Activated CD4-positive, alpha-beta T cell treated with anti-CD3 and anti-CD28 coated beads, Interleukin-2, amount 10 ng/mL, durations not matched to agents 7 days and 5 days (primary cell): ENCODE measurements at places on chromosomes 16 and 17.

GRCh38 chr17:66830451-66830850, 4.5 kb upstream of the CACNG5 start:
- H3K4me1 ChIP-seq: no peaks in the 10 kb centered on the region
- no peak overlapping the region for H3K4me3 ChIP-seq
- peaks cover 62% of the 10 kb centered on the region for H3K27me3 ChIP-seq
- no peaks in the 10 kb centered on the region for H3K36me3 ChIP-seq

DNA sequence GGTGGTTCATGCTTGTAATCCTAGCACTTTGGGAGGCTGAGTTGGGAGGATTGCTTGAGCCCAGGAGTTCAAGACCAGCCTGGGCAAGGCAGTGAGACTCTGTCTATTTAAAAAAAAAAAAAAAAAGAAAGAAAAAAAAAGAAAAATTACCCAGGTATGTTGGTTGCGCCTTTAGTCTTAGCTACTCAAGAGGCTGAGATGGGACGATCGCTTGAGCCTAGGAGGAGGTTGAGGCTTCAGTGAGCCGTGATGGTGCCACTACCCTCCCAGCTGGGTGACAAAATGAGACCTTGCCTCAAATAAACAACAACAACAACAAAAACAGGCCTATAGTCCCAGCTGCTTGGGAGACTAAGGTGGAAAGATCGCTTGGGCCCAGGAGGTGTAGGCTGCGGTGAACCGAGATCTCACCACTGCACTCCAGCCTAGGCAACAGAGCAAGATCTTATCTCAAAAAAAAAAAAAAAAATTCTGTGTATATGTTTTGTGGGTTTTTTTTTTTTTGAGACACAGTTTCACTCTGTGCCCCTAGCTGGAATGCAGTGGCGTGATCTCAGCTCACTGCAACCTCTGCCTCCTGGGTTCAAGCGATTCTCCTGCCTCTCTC, 12.5 kb upstream of the ANKRD40CL start:
- H3K36me3 ChIP-seq: no peaks in the 10 kb centered on the region
- peak; percentile 73 for DNase-seq
- peaks cover 28% of the 10 kb centered on the region for H3K4me1 ChIP-seq
- peak overlapping the region; percentile 81 for H3K27ac ChIP-seq
- peak overlapping the region; percentile 60 for H3K4me3 ChIP-seq

GRCh38 chr16:88482630-88483391, 29.7 kb downstream of the ZFPM1 start:
- no peak overlapping the region for H3K27ac ChIP-seq
- no peaks in the 10 kb centered on the region for H3K36me3 ChIP-seq
- H3K4me1 ChIP-seq: peaks cover 21% of the 10 kb centered on the region
- no peaks in the 10 kb centered on the region for H3K27me3 ChIP-seq
- no peak for DNase-seq
- H3K4me3 ChIP-seq: no peak overlapping the region

GRCh38 chr17:46035112-46035818, 36.2 kb downstream of the STH start:
- DNase-seq: no peak
- H3K4me3 ChIP-seq: no peak overlapping the region
- H3K27me3 ChIP-seq: no peaks in the 10 kb centered on the region
- H3K27ac ChIP-seq: peak overlapping the region; percentile 52
- peaks cover 84% of the 10 kb centered on the region for H3K36me3 ChIP-seq
- H3K4me1 ChIP-seq: peaks cover 4% of the 10 kb centered on the region

- no peaks in the 10 kb centered on the region for H3K27me3 ChIP-seq
- no peak overlapping the region for H3K27ac ChIP-seq
- H3K4me3 ChIP-seq: no peak overlapping the region
- no peaks in the 10 kb centered on the region for H3K36me3 ChIP-seq
- H3K4me1 ChIP-seq: no peaks in the 10 kb centered on the region
- no peak for DNase-seq
Measured at GRCh38 chr17:67054011-67054591, 9.7 kb downstream of the CACNG1 start.

DNA sequence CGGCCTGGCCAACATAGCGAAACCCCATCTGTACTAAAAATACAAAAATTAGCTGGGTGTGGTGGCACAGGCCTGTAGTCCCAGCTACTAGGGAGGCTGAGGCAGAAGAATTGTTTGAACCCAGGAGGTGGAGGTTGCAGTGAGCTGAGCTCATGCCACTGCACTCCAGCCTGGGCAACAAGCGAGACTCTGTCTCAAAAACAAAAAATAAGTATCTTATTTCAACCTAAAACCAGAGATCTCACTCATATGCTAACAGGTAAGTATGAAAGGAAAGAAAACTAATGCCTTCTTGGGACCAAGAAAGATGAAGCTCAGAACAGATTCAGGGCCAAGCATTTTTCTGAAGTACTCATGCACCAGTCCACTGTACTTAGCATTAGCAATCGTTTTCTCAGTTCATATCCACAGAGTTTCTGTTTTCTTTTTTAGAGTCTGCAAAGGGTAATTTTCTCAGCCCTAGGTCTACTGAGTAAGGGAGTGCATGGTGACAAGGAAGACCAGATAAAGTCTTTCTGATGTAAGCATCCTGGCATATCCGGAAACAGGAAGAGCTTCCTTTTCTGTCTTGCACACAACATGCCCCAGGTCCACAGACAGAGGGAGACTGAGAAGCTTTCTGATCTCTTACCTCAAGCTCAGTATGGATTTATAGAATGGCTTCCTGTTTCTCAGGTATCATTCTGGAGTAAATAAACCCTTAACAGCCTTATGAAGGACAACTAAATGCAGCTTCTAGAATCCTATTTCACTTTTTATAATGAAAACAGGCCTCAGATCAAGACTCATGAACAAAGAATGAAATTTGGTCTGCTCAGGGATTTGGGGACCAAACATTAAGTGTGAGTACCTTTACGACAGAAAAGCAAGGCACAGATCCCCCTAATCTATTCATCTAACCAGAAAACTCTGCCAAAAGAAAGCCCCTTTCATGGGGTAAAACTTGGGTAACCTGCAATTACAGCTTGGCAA, 38.7 kb upstream of the FOXJ1 start:
- H3K4me1 ChIP-seq: peaks cover 62% of the 10 kb centered on the region
- peaks cover 46% of the 10 kb centered on the region for H3K36me3 ChIP-seq
- H3K27ac ChIP-seq: peak overlapping the region; percentile 94
- no peaks in the 10 kb centered on the region for H3K27me3 ChIP-seq
- peak overlapping the region; percentile 41 for H3K4me3 ChIP-seq

- peaks cover 19% of the 10 kb centered on the region for H3K4me1 ChIP-seq
- DNase-seq: no peak
- no peak overlapping the region for H3K4me3 ChIP-seq
- H3K27me3 ChIP-seq: peaks cover 57% of the 10 kb centered on the region
- H3K27ac ChIP-seq: no peak overlapping the region
- H3K36me3 ChIP-seq: no peaks in the 10 kb centered on the region
Measured at GRCh38 chr16:84369938-84370627, 1.7 kb downstream of the ATP2C2 start.

GRCh38 chr16:88437367-88437964, 15.6 kb upstream of the ZFPM1 start:
- no peak overlapping the region for H3K4me3 ChIP-seq
- no peak overlapping the region for H3K27ac ChIP-seq
- DNase-seq: peak; percentile 65
- no peaks in the 10 kb centered on the region for H3K36me3 ChIP-seq
- no peaks in the 10 kb centered on the region for H3K27me3 ChIP-seq

DNA sequence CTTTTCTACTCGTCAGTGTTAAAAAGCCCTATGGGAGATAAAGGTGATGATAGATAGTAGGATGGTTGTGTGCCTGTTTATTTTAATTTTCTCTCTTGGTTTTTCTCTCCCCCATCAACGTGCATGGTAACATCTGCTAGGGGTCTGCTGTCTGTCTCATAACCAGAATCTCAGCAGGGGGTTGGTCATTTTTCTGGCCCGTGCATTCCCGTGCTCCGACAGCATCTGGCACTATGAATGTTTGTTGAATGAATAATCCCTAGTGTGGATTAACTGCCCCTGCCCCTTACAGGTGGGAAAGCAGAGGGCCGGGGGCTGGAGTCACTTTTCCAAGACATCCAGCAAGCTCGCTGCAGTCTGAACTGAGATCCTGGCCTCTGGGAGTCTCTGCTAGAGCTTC, 6.3 kb downstream of the CA5A start:
- no peak overlapping the region for H3K27ac ChIP-seq
- H3K4me3 ChIP-seq: no peak overlapping the region
- H3K4me1 ChIP-seq: peaks cover 5% of the 10 kb centered on the region
- peaks cover 7% of the 10 kb centered on the region for H3K27me3 ChIP-seq
- no peaks in the 10 kb centered on the region for H3K36me3 ChIP-seq

DNA sequence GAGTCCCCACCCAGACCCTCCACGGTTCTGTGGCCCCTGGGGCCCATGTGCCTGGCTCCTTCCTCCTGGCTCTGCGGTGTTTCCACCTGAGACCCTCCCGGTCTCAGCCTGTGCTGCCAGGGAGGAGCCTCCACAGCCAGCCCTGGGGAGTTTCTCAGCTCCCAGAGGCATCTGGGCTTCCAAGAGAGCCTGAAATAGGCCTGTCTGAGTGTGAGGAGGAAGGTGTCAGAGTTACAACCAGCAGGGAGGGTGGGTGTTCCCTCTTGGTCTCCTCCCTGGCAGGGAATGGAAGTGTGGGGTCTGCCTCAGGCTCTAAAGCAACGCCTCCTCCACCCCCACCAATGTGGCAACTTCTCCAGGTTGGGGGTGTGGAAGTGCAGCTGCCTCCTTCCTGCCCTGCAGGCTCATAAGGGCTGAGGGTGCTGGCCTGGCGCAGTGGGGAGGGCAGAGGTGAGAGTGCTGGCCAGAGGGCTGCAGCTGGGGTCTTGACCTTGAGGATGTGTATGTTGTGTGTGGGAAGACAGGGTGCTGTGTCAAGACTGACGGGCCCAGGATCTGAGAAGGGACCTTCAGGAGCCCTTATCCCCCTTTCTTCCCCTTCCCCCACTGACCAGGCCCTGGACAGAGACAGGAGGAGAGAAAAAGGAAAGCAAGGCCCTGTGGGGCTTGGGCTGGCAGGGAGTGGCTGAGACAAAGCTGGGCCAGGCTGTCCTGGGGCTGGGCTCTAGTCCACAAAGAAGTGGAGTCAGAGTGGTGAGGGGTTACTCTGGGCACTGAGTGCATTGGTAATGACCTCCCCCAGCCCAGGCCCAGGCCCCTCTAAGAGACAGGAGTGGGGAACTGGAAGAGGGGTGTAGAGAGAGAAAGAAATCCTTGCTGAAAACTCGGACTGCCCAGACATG, 2.4 kb downstream of the CYGB start:
- H3K4me1 ChIP-seq: peaks cover 5% of the 10 kb centered on the region
- peaks cover 34% of the 10 kb centered on the region for H3K27me3 ChIP-seq
- H3K27ac ChIP-seq: peak overlapping the region; percentile 46
- no peak overlapping the region for H3K4me3 ChIP-seq
- DNase-seq: no peak

- no peaks in the 10 kb centered on the region for H3K36me3 ChIP-seq
- H3K27me3 ChIP-seq: peaks cover 42% of the 10 kb centered on the region
- H3K4me3 ChIP-seq: no peak overlapping the region
- DNase-seq: no peak
- no peak overlapping the region for H3K27ac ChIP-seq
Measured at GRCh38 chr17:40671282-40671681, 6.3 kb upstream of the KRT222 start.

DNA sequence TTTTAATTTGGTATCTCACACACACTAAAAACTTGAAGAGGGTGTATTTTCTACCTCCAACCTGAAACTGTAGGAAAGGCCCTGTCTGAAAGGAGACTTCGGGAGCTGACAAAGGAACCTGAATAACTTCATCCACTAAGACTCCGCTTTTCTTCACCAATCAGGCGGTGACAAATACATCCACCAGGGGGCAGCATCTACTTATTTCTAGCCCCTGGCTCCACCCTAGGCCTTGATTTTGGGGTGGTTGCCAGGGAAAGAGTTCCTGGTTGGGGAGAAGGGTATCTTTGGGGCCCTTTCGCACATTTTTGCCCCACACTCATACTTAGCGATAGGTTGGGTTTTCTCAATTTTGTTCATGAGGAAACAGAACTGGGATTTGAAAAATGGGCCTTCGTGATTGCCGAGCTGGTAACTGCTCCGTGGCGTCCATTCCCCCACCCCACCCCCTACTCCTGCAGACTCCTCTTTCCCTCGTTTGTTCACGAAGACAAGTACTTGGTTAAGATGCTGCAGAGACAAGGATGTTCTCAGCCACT, 4.8 kb upstream of the ARL4D start:
- peaks cover 39% of the 10 kb centered on the region for H3K4me1 ChIP-seq
- H3K4me3 ChIP-seq: no peak overlapping the region
- H3K27ac ChIP-seq: peak overlapping the region; percentile 46
- H3K27me3 ChIP-seq: no peaks in the 10 kb centered on the region
- H3K36me3 ChIP-seq: no peaks in the 10 kb centered on the region
- DNase-seq: peak; percentile 94

- H3K36me3 ChIP-seq: no peaks in the 10 kb centered on the region
- H3K4me3 ChIP-seq: no peak overlapping the region
- H3K27ac ChIP-seq: peak overlapping the region; percentile 9
- H3K4me1 ChIP-seq: peaks cover 8% of the 10 kb centered on the region
- no peak for DNase-seq
Measured at GRCh38 chr16:88917146-88917914, 50.9 kb upstream of the PABPN1L start.

DNA sequence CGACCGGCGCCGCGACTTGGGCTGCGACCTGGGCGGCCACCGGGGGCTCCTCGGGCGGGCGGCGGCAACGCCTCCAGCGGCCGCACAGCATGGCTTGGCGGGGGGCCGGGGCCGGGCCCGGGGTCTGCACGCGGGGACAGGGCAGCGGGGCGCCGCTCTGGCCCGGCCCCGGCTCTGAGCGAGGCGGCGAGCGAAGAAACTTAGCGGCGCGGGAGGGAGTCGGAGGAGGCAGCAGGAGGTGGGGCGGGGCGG, at the start of gene PLCD3:
Gene PLCD3, minus strand, starts transcription at position 196 of the 252 bp plus-strand sequence. Its CDS starts 105 bp downstream, at position 91.
- H3K36me3 ChIP-seq: no peaks in the 10 kb centered on the region
- no peak for DNase-seq
- peaks cover 17% of the 10 kb centered on the region for H3K4me1 ChIP-seq
- H3K4me3 ChIP-seq: peak within 1 kb of the TSS; percentile 80
- peak within 1 kb of the TSS; percentile 89 for H3K27ac ChIP-seq

GRCh38 chr17:56777859-56778258, 55.9 kb downstream of the C17orf67 start:
- no peak overlapping the region for H3K27ac ChIP-seq
- H3K36me3 ChIP-seq: no peaks in the 10 kb centered on the region
- no peak for DNase-seq
- H3K4me3 ChIP-seq: no peak overlapping the region
- peaks cover 6% of the 10 kb centered on the region for H3K27me3 ChIP-seq
- H3K4me1 ChIP-seq: peaks cover 23% of the 10 kb centered on the region

GRCh38 chr16:30526137-30526822, at the start of gene ZNF768:
TSS of gene ZNF768 (minus strand) at chr16:30526566. CDS start at chr16:30526413, 153 bp downstream.
- H3K4me3 ChIP-seq: peak within 1 kb of the TSS; percentile 75
- H3K36me3 ChIP-seq: peaks cover 14% of the 10 kb centered on the region
- peak within 1 kb of the TSS; percentile 68 for H3K27ac ChIP-seq
- peaks cover 40% of the 10 kb centered on the region for H3K4me1 ChIP-seq
- DNase-seq: no peak
